Stimulated activated CD8-positive, alpha-beta memory T cell treated with anti-CD3 and anti-CD28 coated beads, Interleukin-15, amount 100 ng/mL, for 24 hours (primary cell): ENCODE measurements at places on chromosomes 13 and 19.

GRCh38 chr13:42762251-42762650, 19.1 kb upstream of the FAM216B start:
- DNase-seq, result no peak

DNA sequence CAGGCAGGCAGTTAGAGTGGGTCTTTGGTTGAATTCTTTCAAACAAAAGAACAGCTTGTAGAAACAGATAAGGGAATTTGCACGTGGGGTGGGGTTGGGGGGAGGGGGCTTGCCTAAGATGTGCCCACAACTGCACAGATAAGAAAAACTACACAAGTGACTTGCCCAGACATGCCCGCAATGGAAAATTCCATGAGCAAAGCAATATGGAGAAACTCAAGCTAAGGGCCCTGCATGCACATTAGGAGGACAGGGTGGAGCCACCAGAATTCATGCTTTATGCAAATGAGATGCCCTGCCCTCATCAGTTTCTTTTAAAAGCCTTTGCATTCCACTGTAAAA, 755.6 kb upstream of the MIR17HG start:
- DNase-seq, result no peak

- DNase-seq, result no peak
Observed at GRCh38 chr19:16061943-16062342, 14.4 kb upstream of the TPM4 start.

DNA sequence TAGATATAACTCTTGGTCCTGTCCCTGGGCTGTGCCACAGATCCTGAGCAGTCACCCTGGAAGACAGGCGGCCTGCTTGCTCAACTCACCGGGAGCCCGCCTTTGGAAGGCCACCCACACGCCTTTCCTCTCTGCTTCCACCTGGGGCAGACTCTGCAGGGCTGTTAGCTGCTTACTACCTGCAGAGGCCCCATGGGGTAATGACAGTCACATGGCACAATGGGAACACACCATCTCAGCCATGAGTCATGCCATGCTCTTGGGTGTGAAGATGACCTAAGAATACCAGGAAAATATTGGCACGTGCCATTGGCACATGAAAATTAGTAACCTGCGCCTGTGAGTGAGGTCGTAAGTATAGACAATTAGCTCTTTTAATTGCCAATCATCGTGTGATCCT, 108.6 kb downstream of the COL4A2 start:
- no peak for DNase-seq

- no peak for DNase-seq
Observed at GRCh38 chr19:41734156-41734555, 21.2 kb upstream of the CEACAM6 start.

DNA sequence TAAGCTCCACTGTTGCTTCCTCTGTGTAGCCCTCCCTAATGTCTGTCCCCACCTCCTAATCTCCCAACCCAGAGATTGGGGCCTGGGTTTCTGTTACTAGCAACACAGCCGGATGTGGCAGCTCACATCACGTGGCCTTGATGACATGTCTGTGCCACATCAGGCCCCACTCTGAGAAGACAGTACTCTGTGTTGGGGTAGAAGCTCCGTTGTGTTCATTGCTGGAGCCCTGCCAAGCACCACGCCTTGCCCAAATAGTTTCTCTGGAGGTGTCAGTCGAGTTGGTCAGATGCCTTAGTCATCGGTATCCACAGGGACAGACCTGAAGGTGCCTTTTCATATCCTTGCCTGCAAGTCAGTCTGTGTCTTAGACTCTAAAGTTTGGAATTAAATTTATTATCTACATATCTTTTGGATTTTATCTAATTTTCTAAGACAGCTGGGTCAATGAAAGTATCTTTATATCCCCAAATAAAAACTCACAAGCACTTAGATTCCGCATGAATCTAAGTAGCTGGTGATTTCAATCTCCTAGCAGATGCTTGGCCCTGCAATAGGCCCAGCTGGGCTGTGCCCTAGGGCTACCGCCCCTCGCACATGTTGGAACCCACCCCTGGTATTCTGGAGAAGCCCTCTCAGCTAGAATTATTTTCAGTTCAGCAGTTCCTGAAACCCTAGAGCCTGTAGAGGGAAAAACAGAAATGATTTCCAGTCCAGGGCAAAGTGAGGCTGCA, 204.0 kb upstream of the TSHZ3 start:
- no peak for DNase-seq

DNA sequence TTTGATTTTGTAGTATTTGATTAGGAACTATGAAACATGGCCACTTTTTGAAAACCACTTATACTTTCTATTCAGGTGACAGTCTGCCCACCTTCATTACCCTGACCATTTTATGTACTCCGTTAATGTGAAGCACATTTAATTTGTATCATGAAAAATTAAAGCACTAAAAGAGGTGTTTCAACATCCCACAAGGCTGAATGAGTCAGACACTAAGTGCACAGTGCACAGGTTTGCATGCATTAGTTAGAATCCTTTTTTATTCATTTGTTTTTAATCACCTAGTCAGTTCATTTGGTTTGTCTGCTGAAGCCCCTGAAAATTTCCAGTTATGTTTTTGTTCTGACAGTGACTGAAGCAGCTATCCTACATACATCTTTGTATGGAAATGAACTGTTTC, 271.0 kb downstream of the SLITRK5 start:
- no peak for DNase-seq

- no peak for DNase-seq
Observed at GRCh38 chr13:31945202-31945961, 86.2 kb upstream of the FRY start.

DNA sequence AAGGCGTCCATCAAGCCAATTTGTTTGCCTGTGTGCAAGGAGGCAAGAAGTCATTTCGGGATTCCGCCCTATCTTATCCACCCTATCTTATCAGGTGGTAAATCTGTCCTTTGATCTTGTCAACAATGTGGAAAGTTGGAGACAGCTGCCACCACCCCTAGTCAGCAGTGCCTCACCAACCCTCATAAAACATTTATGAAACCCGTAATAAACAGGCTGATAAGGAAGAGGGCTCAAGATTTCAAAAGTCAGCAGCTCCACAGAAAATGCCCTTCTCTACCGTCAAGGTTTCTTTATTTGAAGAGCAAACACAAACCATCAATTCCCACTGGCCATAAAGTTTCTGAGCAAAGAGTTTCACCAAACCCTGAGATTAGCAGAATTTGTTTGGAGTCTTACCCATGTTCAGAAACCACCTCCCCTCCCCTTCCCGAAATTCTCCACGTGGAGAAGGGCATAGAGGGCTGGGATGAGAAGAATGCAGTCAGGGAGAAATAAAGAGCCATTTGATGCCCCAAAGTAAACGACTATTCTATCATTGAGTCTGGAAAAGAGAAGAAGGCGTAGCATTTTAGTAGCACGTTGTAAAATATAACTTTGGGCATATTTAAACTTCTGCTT, 196.0 kb upstream of the GPR12 start:
- no peak for DNase-seq

DNA sequence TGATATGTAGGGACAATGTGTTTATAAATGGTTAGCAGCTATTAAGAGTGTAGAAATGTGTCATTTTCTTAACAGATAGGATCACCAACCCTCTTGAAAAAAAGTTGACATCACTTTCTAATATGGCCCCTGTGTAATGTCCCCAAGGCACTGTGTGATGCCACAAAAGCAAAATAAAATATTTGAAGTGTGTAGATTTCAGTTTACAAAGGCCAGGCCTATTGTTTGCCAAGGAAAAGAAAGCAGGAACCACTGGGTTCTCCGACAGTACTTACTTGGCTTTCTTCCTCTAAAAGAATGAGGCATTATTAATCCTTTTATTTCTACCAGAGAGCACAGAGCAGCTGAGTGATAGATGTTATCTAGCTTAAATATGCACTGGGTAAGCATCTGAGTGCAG, 10.5 kb upstream of the GJA3 start:
- no peak for DNase-seq

DNA sequence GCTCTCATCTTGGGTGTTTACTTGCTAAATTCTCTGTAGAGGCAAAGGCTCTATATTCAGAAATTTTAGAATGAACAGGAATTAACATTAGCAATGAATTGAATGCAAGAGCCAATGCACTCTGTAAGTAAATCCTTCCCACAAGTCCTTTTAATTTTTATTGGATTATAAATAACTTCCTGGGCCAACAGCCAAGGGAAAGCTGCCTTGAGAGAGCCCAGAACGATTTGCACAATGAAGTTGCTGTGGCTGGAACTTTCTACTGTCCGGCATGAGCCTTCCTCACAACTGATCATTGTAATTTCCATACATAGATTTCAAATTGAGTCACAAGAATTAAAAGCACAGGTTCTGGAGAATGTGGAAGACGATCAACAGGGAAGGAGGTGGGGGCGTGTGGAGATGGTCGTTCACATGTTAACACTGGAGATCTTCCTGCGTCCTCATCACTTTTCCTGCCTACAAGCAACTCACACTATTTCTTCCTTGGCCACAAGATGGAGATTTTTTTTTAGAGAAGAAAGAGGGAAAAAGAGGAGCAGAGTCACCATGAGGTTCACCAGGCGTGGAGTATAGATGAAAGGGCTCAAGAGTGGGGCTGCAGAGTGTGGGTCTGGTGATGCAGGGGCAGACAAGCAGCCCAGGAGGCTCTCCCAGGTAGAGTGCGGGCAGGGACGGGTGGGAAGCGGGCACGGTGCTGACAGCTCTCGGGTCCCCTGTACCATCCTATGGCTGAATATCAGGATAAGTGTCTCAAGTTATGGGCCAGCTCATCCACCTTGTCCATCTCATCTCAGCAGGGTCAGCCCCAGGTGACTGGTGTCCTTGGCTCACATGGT, 110.7 kb downstream of the SOX1 start:
- no peak for DNase-seq

DNA sequence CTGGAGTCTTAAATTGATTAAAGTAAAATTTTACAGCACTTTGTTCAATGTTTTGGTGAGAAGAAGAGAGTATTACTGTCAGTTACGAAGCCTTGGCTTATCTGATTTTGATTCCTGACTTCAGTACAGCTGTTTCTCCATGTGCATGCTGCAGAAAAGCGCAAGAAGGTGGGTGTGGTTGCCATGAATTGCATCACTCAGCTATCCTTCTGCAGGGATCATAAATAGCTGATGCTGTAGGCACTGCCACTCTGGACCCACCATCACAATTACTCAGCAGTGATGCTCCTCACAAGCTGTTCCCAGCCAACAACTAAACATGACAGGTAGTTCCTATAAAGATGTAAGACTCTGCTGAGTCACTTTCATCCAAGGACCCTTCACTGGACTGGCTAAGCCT, 321.2 kb downstream of the IRS2 start:
- no peak for DNase-seq

DNA sequence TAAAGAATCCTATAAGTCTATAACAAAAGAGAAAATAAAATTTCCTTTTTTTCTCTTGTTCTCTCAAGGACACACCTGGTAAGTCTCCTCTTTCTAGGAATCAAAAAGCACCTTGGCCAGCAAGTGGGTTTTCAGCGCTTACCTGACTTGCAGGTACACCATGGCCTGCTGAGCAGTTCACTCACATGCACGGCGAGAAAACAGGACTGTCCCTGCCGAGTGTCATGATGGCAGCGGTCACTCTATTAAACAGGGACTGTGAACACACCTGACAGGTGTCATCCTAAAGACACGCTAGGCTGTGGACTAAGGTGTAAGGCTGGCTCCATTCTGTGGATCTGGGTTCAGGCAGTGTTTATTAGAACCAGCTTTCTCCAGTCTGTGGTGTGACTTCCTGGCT, 170.2 kb downstream of the TEX29 start:
- DNase-seq, result no peak

GRCh38 chr19:47228168-47228936, 2.6 kb downstream of the BBC3 start:
- no peak for DNase-seq

DNA sequence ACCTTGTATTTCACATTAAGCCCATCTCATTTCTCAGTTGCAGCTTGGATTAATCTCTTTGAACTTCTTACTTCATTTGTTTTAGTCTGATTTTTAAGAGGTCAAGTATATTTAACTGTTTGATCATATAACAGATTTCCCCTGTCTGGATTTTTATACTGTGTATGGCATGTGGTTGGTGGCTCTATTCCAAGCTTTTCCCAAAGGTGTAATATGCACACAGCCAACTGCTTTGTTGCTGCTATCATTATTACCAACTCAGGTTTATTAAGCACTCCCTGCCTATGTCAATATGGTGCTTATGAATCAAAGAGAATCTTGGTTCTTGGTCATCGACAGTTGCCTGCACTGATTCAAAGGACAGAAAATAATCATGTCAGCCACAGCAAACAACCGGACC, 92.6 kb downstream of the RAP2A start:
- DNase-seq, result no peak
